ENCODE measurements at places on chromosomes 5 and 9.

- DNase-seq = no peak
Measured at GRCh38 chr9:98158071-98158831, 34.2 kb downstream of the CORO2A start.

GRCh38 chr5:78626009-78626571 is 22.5 kb downstream of the LHFPL2 start:
- no peak for DNase-seq

- DNase-seq = no peak
Measured at GRCh38 chr5:1959231-1959630, 76.5 kb upstream of the IRX4 start.

DNA sequence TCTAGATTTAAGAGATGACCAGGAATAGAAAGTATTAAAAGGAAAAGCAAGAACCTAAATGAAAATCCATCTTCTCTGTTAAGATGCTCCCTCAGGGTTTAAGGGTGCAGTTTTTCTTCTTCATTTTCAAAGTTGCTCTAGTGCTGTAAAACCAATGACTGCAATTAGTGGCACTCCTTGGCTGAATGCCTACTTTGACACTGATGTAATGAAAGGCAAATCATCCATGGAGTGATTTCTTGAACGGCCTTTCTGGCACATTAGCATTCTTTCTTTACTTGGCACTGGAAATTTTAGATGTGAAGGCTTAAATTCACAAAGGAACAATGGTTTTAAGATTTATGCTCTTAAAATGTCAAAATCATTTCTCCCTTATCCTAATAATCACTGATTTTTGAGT is 19.3 kb upstream of the ISCA1 start:
- DNase-seq = no peak

DNA sequence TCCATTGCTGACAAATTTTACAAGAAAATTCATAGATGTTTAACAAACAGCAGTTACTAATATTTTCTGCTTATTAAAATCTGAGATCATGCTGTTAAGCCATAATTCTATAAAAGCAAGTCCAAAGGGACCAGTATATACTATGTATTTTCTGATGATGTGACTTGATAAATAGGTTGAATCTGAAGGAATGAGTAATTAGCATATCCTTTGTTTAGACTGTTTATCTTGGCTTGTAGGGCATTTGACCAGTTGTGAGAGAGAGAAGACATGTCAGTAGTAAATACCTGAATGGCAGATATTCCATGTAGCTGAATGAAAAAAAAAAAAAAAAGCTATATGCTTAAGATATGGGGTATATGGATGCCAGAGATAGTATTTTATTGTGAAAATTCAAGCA is 14.6 kb downstream of the CPEB4 start:
- no peak for DNase-seq

DNA sequence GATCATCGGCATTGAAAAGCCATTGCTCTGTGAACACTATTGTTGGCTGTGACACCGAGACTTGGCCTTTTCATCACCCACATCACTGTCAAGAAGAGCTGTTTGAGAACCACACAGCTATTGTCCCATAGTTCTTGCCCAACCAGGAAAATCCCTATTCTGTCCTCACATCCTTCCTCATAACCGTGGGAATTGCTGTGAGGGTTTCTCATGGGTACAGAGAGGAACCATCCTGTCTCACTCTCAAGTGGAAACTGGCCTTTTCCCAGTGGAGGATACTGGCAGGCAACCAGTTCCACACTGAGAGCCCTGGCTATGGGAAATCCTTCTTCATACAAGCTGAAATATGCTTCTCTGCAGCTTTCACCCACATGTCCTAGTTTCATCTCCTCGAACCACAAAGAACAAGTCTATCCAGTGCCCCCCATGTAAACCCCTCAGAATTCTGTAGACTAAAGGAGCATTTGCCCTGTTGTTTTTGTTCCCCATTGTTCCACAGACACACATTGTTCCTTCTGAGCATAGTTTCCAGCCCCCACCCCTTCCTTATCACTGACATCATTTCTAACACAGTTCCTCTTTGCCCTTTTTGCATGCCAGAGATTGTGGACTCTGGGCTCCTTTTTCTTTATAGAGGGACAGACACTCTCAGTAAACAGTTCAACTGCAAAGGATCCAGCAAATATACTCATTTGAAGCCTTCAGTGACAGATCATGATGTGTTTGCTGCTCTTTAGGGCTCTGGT is 57.8 kb upstream of the C5orf46 start:
- DNase-seq = no peak

DNA sequence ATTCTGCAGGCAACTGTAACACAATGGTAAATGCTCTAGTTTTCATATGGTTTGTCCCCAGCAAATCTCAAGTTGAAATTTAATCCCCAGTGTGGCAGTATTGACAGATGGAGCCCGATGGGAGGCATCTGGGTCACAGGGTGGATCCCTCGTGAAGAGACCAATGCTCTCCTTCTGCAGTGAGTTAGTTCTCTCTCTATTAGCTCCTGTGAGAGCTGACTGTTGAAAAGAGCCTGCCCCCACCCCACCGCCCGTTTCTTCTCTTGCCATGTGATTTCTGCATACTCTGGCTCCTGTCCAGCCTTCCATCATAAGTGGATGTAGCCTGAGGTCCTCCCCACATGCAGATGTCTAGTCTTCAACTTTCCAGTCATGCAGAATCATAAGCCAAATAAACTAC is 27.0 kb downstream of the IARS1 start:
- no peak for DNase-seq

DNA sequence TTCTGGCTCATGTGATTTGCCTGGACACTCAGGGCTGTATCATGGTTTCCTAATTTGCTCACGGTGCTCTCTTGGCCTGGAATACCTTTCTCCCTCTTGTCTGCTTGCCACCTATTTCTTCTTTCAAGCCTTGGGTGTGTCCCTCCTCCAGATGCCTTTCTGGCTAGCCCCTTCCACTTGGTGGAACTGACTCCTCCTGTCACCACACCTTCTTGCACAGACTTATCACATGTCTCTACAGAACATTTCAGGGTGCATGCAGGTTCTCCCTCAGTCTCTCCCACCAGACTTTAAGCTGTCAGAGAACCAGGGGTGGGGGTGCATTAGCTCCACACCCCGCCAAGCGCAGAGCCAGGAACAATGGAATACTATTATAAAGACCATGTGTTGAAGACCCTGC is 1.9 kb downstream of the TBC1D2 start:
- DNase-seq = no peak

DNA sequence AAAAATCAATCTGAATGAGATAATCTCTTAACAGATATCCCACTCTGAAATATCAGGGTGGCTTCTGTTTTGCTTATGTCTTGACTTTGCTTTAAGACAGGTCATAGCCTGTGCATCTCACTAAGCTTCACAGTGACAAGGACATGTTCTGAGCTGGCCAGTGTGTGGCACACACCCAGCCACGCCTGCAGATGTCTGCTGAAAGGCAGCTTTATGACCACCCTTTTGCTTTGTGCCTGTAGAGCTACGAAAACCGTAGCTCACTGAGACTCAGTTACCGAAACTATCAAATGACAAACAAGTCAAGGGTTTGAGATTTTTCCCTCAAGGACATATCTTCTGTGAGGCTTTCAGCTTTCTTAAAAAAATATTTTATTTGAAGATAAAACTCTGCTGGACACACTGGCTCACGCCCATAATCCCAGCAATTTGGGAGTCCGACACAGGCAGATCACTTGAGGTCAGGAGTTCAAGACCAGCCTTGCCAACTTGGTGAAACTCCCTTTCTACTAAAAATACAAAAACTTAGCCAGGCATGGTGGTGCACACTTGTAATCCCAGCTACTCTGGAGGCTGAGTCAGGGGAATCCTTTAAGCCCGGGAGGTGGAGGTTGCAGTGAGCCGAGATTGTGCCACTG is 233.2 kb downstream of the SPATA31A1 start:
- DNase-seq = no peak

GRCh38 chr5:112614285-112614684 is 123.4 kb upstream of the APC start:
- no peak for DNase-seq

- no peak for DNase-seq
Measured at GRCh38 chr5:154331232-154331631, 114.6 kb upstream of the SAP30L start.

DNA sequence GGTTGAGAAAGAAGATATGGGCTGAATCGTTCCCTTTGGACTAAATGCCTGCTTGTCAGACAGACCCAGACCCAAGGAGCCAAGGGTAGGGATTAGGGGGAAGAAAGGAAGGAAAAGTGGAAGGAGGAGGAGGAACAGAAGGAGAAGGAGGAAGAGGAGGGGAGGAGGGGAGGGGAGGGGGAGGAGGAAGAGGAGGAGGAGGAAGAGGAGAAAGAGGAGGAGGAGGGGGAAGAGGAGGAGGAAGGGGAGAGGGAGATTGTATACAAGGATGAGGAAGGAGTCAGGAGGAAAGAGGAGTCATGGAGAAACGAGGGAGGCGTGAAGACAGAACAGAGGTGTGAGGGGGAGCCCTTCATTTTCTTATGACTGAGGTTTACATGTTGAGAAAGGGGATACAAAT is 46.9 kb upstream of the DNAH5 start:
- DNase-seq = no peak

GRCh38 chr9:108994695-108995094 is 18.6 kb downstream of the CTNNAL1 start:
- DNase-seq = no peak

DNA sequence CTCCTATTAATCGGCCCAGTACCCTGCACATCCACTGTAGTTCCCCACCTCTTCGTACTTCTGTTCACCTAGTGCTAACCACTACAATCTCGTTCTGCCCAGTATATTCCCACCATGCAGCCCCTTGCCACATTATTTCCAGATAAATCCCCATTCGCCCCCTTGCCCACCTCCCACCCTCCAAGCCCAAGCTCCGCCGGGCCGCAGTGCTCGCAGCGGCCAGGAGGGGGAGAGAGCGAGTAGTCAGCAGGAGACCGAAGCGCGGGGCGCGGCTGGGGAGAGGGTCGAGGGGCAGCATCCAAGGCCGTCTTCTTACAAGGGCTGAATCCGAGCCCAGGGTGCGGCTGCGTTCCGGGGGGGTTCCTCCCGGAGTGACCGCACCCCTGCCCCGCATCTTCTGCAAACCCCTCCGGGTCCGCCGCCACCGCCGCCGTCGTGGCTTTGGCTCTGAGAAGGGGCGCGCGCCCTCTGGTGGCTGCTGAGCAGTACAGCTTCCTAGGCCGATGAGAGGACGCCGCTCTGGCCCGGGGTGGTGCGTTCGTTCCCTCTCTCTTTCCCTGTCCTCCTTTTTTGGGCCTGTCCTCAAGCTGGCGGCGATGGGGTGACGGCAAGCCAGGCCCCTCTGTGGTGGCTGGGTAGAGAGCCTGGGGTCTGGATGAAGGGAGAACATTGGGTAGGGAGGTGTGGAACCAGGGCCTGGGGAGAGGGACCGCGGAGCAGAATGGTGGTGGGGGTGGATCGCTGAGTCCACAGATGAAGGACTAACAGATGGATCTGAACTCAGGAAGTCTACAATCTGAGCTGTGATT is 30.0 kb upstream of the PSD2 start:
- peak; percentile 75 for DNase-seq

DNA sequence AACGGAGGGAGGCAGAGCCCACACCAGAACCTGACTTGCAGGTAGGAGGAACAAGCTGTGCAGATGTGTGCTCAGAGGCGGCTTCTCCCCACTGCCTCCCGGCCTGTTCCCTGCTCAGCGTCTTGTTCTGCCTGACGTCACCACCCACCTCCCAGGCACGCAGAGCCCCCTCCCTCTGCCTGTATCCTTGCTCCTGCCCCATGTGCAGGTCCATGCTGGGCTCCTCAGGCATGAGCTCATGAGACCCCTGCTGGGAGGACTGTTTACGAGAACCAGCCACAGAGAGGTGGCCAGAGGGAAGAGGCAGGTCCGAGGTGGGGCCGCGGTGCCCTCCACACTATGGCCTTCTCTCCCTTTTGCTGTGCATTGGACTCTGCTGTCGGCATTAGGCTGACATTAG is 45.5 kb downstream of the SLC6A3 start:
- DNase-seq = no peak

GRCh38 chr9:112631313-112632070 is 86.4 kb downstream of the INIP start:
- DNase-seq = no peak

Measured in stimulated activated CD4-positive, alpha-beta T cell treated with anti-CD3 and anti-CD28 coated beads, Interleukin-1b, Interleukin-23, amount 100 ng/mL, for 24 hours (primary cell).